NCI-H446 treated with DMSO at 0.1 percent for 48 hours (cell line): ENCODE measurements at places on chromosomes 3 and 15.

DNA sequence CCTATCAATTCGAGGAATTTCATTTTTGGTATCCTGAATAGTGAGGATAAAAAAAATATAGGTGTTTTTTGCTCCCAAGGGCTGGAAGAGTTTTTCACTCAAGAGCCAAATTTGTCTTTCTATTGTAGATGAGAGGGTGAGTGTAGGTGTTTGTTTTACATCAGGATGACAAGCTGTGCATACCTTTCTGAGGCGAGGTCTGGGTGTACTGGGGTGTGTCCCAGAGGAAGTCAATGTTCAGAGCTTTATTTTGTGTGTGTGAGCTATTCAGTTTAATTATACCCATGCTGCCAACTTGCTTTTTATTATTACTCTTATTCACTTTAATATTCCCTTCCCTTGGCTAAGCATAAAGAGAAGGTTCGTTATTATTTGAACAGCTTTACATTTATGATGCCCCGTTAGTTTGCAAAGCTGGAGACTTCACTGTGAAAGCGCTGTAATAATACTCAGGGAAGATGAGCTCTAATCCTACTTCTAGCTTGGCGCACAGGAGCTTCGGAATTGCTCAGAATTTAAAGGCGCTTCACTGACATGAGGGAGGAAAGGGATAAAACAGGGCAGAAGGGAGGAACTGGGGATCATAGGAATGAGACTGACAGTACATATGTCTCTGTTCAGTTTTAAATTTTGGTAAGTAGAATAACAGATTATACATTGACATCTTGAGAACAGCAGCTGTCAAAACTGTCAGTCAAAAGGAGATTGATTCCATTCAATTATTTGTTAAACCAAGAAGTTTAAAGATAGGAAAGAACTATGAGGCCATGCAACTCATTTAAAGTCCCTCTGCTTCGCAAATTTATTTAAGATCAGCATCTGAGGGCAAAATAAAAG is 117.7 kb upstream of the TP63 start:
- no peak for DNase-seq

DNA sequence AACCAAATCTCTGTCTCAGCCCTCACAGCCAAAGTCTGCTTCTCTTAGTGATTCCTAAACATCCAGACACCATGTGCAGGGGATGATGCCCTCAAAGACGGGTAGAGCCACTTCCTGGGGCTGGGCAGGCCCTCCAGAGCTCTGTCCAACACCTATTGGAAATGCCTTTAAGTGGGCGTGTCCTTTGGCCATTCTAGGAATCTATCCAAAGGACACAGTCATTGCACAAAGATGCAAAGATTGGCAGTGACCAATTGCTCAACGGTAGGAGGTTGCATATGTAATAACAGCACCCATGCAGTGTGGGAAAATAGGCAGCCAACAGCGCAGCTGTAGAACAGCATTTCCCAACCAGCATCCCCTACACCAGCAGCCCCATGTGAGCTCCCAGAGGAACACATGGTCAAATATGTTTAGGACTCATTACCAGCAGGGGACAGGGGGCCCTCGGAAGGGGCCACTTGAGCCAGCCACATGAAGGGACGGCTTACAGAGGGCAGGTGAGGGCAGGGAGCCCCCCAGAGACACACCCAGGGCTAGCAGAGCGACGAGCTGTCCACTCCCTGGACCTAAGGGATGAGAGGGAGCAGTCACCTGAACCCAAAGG is 142.8 kb upstream of the IQSEC1 start:
- no peak for DNase-seq

- DNase-seq: peak; percentile 34
Measured at GRCh38 chr3:179558742-179559364, 3.9 kb upstream of the ACTL6A start.

DNA sequence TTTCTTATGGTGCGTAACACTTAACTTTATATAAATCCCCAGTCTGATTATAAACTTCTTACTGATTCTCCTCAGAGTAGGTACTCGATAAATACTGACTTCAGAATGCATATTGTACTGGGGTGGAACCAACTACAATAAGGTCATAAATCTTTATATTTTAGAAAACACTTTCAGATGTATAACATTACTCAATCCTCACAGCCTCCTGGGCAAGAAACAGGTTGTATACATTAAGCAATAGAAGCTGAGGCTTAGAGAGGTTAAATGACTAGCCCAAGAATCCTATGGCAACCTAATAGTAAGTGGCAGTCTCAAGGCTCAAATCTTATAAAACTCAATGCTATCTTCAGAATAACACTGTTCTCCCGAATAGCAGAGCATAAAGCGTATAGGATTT is 9.1 kb downstream of the VPS13C start:
- no peak for DNase-seq

- no peak for DNase-seq
Measured at GRCh38 chr3:145266368-145266767, 894.6 kb downstream of the PLOD2 start.

DNA sequence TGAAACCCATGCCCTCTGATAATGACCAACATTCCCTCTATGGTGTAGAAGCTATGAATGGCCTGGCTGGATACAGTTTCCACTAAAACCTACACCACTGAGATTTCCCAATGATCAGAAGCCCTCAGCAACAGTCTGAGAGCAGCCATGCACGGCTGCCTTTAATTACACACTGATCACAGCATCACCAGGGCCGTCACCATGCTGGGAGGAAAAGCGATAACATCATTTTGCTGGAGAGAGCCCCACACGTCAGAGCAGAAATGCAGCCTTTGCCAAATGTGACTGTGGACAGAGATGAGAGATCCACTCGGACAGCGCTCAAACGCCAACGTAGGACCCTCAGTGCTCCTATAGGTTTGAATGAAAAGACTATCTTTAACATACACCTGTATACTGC is 135.0 kb downstream of the XXYLT1 start:
- DNase-seq: no peak

DNA sequence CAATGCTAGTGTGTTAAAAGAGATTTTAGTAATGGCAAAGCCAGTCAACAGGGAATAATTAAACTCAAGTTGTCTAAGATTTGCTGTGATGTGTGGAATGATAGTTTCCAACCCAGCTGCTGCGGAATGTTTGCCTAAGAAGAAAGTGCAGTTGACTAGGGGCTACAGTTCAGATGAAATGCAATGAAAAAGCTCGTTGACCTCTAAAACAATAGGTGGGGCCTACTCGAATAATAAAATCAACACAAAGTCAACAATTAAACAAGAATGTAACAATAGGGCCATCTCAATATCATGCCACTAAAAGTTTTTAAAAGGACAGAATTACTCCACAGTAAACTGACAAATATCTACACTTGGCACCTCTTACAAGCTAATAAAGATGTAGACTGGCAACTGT is 484.2 kb downstream of the MECOM start:
- no peak for DNase-seq

DNA sequence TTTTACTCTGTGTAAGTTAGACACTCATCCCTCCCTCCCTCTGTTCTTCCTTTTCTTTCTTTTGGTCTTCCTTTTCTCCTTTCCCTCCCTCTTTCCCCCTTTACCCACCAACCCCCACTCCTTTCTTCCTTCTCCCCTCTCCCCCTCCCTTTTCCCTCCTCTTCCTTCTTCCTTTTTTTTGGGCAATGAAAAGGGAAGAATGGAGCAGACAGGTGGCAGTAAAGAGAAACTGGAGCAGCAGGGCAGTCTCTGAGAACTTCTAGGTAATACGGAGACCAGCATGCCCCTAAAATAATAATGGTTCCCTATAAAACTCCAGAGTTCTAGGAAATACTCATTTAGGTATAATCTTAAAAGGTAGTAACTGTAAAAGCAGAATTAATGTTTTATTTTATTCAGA is 11.4 kb upstream of the GPR171 start:
- no peak for DNase-seq

DNA sequence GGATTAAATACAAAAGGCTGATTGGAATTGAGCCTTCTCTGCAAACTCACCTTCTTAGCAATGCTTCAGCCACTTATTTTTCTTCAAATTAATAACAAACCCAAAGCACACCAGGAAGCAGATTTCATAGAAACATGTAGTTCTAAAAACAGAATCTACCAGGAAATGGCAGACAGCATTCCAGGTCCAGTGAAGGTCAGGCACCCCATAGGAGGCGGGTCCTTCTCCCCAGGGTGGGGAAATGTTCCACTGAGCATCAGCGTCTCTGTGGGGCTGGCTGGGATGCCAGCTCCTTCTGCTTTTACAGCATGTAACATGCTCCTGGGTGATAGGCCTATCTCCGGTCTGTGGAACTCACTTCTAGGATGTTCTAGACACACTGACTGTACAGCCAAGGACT is 49.2 kb downstream of the CTNNB1 start:
- DNase-seq: no peak

DNA sequence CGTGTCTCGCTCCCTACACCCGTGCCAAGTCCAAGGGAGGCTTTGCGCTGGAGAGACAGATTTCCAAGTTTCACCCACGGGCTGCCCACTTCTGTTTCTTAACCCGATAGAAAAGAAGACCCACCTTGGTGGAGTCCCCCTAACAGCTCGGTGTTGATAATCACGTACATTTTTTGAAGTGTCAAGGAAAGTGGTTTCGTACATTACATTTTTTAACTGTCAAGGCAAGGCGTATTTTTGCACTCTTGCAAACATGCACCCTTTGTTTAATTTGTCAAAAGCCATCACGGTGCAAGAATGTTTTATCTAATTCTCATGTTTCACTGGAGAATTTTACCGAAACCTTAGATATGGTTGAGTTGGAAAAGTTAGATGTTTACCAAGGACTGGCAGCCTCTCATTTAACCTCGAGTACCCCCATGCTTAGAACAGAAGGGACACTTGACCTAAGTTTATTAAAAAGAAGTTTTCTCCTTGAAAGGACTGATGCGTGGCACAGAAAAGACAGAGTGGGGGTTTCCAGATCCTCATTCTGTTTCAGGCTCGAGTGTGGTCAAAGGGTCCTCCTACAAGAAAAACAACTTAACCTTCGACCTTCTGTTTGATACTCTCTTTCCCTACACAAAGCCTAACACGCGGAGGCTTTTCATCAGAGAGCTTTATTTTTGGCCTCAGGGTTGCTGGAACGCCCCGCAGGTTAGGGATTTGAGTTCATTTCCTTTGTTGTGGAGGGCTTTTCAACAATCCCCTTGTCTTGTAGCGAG is 882 bp downstream of the GXYLT2 start:
- no peak for DNase-seq

DNA sequence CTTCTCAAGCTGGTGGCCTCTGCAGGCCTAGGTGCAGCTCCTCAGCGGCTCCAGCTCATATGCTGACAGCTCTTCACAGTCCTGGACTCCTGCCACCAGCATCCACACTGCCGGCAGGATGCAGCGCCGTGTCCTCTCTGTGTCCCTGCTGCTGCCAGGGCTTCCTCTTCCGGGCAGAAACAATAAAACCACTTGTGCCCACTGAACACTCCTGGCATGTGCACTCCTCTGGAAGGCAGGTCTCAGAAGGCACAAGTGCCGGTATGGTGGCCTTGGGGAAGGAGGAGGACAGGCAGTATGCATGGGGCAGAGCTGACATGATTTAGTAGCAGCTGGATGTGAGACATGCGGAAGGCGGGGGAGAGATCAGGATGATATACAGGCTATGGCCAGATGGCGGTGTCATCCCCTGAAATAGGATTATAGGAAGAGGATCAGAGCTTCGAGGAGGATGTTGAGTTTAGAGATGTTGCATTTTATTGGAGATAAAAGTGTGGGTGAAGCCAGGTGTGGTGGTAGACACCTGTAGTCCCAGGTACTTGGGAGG is 7.5 kb upstream of the MAN2A2 start:
- DNase-seq: no peak

DNA sequence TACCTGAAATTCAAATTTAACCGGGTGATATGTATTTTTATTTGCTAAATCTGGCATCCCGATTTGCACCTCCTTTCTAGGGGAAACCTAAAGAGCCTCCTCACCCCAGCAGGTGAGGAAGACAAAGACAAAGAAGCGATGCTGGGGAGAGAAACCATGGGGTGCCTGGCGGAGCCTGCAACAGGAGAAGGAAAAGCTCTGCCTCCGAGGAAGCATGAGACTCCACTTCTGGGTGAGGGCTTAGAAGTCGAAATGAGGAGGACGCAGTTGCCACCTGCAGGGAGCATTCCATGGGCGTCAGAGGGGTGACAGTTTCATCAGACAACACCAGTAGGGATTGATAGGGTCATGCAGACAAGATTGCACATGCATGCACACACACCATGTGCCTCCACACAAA is 30.5 kb upstream of the LYZL4 start:
- DNase-seq: no peak

GRCh38 chr3:22263042-22263441 is 512.0 kb upstream of the ZNF385D start:
- DNase-seq: no peak

- no peak for DNase-seq
Measured at GRCh38 chr15:71294251-71294910, 179.1 kb downstream of the THSD4 start.

GRCh38 chr3:186166036-186166435 is 57.1 kb upstream of the ETV5 start:
- DNase-seq: no peak

GRCh38 chr15:82051664-82052063 is 5.8 kb upstream of the MEX3B start:
- DNase-seq: no peak

DNA sequence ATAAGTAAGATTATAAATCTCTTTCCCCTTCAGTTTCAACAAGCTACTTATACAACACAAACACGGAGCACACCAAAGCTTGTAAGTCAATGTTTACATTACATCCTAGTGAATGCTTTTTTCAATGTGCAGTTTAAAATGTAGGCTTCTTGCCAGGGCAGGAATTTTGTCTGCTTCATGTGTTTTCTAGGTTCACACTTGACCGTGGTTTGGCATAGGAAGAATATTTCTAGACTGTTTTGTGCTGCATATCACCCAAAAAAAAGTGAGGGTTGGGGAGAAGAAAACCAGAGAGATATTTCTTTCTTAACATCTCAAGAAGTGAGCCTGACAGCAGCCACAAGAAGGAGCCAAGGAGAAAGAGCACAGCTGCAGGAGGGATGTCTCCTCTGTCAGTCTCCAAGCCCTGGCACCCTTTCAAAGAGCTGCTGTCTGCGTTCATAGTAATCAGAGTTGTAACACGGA is 255.8 kb downstream of the MEIS2 start:
- DNase-seq: peak; percentile 49

DNA sequence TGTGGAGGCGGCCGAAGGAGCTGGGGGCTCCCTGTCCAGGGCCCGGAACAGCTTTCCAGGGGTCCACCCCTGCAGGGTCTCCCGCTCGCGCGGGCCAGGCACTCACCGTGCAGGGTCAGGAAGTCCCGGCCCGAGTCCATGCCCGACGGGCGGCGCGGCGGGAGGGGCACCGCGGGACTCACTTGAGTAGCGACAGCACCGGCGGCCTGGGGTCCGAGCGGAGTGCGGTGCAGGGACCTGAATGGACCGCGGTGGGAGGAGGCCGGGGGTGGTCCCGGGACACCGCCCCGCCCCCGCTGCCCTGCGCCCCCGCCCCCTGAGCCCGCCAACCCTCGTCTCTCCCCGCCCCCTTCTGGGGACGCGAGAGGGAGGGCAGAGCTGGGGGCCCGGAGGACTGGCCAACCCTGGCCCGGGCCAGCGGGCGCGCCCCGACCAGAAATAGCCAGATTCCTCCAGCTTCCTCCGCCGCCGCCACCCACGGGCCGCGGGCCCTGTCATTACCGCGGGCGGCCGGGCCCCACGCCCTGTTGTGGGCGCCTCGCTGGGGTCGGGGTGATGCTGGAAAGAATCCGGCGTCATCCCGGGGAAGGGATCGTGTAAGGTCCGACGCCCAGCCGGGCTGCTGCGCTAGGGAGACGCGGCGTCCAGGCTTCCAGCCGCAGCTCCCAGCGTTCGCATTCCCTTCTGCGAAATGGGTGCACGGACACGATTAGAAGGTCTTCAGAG is at the start of gene PLCD1:
Gene PLCD1 (minus strand): TSS at position 243 of the 726 bp plus-strand sequence. CDS start 103 bp downstream, at position 140.
- DNase-seq: no peak
